ENCODE measurements at places on chromosomes 2 and 18. TPM values are rescaled to one million over a fixed set of nuclear protein-coding genes. Genes with fewer than 3 reads are reported as not detected.

CHRNG gene
- not detected for total RNA-seq

CCDC178 gene
- not detected for total RNA-seq

- H3K36me3 ChIP-seq: no peaks in the 10 kb centered on the region
- H3K27me3 ChIP-seq: peaks cover 44% of the 10 kb centered on the region
- H3K4me1 ChIP-seq: peaks cover under 1% of the 10 kb centered on the region
- no peak overlapping the region for H3K4me3 ChIP-seq
- DNase-seq: no peak
- H3K27ac ChIP-seq: no peak overlapping the region
These were observed 8.1 kb downstream of the EMX1 start for GRCh38 chr2:72925328-72925943.

- no peaks in the 10 kb centered on the region for H3K36me3 ChIP-seq
- H3K4me3 ChIP-seq: no peak overlapping the region
- DNase-seq: no peak
- H3K27ac ChIP-seq: no peak overlapping the region
- H3K4me1 ChIP-seq: no peaks in the 10 kb centered on the region
These were observed 11.2 kb upstream of the SH3RF3 start for GRCh38 chr2:109117780-109118179.

VAMP5 gene
- total RNA-seq: 11.3 TPM

GRCh38 chr2:227214622-227215041, 50.2 kb downstream of the COL4A3 start:
- H3K27me3 ChIP-seq: no peaks in the 10 kb centered on the region
- DNase-seq: no peak

DNA sequence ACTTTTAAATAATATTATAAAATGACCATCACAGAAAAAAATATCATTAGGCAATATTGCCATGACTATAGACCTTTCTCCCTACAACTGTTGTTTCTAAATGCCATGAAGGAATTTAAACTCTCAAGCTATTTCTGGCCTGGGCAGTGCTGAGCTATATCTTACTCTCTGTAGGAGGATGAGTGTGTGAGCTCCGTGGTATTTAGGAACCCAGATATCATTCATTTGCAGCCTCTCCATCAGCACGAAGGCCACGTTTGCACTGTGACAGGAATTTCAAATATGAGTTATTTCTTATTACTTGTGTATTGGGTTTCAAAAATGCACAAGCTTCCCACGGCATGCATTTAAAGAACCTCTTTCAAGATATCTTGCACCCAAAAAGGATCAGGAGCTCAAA, 35.0 kb upstream of the SOX11 start:
- no peaks in the 10 kb centered on the region for H3K4me1 ChIP-seq
- DNase-seq: no peak
- no peaks in the 10 kb centered on the region for H3K27me3 ChIP-seq

DNA sequence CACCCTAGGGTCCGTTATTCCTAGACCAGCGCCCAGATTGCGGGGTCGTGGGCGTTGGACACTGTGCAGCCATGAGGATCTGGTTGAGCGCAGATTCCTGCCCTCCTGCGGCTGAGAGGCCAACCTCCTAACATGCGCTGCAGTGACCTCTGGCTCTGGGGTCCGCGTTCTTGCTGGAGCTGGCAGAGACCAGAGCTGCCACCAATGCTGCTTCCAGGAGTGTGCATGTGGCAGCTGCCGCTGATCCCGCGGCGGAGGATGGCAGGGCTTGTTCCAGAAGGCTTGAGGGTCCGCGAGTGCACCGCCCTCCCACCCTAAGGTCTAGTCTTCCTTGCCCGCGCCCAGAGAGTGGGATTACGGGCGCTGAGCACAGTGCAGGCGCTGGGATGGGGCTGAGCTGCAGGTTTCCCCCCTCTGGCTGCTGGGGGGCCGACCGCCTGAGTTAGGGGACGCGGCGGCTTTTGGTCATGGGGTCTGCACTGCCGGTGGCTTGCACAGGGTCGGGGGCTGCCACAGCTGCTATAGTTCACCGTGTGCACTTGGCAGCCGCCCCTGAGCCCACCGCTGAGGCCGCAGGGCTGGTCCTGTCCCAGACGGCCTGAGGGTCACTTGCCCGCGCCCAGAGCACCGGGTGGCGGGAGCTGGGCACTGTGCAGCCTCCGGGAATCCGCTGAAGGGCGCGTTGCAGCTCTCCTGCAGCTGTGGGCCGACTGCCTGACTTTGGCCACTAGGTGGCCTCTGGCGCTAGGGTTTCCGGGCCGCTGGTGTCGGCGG, 145.9 kb downstream of the CCDC74A start:
- peak; percentile 68 for DNase-seq
- no peaks in the 10 kb centered on the region for H3K36me3 ChIP-seq
- no peaks in the 10 kb centered on the region for H3K27me3 ChIP-seq
- H3K4me1 ChIP-seq: peaks cover 20% of the 10 kb centered on the region

RUFY4 gene
- total RNA-seq: 0.08 TPM

GRCh38 chr2:137696916-137697315, 267.4 kb upstream of the HNMT start:
- no peak overlapping the region for H3K4me3 ChIP-seq
- no peak overlapping the region for H3K27ac ChIP-seq
- H3K36me3 ChIP-seq: no peaks in the 10 kb centered on the region
- DNase-seq: no peak

AAMP gene
- 79.9 TPM for total RNA-seq

GRCh38 chr2:129757915-129758783, 221.3 kb upstream of the RAB6C start:
- DNase-seq: peak; percentile 21
- no peaks in the 10 kb centered on the region for H3K27me3 ChIP-seq
- no peaks in the 10 kb centered on the region for H3K4me1 ChIP-seq
- H3K27ac ChIP-seq: no peak overlapping the region

COBLL1 gene
- total RNA-seq: 114 TPM

DNA sequence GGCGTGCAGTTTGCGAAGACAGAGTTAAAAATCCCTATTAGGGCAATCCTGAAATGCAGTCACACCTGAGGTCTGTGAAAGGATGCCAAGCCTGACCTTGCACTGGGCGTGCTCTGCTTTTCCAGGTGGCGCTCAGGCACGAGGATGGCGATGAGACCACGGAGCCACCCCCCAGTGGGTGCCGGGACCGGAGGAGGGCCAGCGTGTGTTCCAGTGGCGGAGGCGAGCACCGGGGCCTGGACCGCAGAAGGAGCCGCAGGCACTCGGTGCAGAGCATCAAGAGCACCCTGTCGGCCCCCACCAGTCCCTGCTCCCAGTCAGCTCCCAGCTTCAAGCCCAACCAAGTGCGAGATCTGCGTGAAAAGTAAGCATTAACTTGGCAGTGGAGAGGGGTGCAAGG, 203.4 kb downstream of the TPGS2 start:
- H3K36me3 ChIP-seq: no peaks in the 10 kb centered on the region
- H3K4me3 ChIP-seq: no peak overlapping the region
- H3K4me1 ChIP-seq: no peaks in the 10 kb centered on the region
- H3K27ac ChIP-seq: no peak overlapping the region

DNA sequence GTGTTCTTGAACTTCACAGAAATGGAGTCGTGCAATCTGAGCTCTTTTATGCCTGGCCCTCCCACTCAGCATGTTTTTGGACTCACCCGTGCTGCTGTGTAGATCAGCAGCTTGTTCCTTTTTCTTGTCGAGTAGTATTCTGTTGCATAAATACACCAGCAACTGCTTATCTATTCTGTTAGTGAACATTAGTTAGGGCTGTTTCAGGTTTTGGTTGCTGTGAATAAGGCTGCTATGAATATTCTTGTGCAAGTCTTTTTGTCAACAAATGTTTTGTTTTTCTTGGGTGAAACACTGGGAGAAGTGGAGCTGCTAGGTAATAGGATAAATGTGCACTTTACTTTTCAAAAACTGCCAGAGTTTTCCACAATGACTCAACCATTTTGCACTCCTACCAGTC, 15.3 kb upstream of the CIDEA start:
- no peaks in the 10 kb centered on the region for H3K4me1 ChIP-seq
- H3K4me3 ChIP-seq: no peak overlapping the region
- no peaks in the 10 kb centered on the region for H3K36me3 ChIP-seq
- no peak overlapping the region for H3K27ac ChIP-seq

DNA sequence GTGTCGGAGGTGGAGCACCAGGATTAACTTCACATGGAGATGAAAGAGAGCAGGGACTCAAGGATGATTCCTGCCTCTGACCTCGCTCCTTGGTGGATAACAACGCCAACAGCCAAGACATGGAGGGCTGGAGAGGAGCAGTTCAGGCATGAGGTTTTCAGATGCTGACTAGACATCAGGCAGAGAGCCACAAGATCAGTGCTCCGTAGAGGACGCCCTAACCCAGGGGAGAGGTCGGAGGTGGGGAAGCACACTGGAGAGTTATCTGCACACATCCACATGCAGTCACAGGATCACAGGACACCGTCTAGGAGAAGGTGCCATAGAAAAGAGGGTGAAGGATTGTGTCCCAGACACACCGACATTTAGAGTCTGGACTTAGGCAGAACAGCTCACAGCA, 344.3 kb downstream of the EIPR1 start:
- H3K4me3 ChIP-seq: no peak overlapping the region
- H3K36me3 ChIP-seq: no peaks in the 10 kb centered on the region
- no peak for DNase-seq

ELOA2 gene
- total RNA-seq: not detected

DNA sequence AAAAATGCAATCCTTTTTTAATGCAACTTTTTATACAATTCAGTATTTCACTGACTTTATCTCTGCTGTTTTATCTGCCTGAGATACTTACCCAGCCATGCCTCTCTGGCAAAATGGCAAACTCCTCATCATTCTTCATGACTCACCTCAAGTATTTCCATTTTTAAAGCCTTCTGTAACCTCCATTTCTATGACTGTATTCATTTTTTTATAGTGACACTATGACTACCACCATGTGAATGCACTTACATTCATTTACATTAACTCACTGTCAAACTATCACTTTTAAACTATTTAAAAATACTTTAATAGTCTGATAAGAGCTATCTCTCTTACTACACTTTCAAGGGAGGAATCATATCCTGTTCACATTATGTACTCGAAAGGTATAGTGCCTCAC, 99.4 kb upstream of the SCN7A start:
- no peaks in the 10 kb centered on the region for H3K27me3 ChIP-seq
- H3K27ac ChIP-seq: no peak overlapping the region
- DNase-seq: no peak
- H3K36me3 ChIP-seq: no peaks in the 10 kb centered on the region
- H3K4me1 ChIP-seq: no peaks in the 10 kb centered on the region

DNA sequence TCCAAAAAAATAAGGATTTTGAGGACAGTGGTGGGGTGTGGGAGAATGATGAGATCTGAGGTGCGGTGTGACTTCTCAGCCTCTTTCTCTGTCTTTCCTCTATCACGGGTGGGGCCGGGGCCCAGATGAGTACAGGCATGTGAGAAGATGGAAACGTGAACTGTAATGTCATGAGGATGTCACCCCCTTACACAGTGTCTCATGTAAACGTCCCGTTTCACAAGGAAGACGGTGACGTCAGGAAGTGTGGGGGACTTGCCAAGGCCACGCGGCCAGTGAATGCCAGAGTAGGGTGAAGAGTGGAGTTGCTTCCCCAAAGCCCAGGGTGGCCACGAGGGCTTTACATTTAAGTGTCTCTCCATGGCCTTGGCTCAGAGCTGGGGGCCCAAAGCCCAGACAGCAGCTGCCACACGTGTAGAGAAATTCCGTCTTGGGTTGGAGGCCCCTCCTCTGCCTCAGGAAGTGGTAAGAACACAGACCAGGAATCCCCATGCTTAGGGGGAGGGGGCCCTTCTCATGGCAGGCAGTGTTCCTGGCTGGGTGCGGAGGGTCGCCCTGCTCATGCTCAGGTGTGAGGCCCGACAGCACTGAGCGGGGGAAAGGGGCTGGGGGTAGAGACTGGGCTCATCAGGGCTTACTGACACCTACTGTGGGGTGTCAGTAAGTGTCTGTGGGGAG, 80.9 kb upstream of the SMAD7 start:
- H3K36me3 ChIP-seq: no peaks in the 10 kb centered on the region
- H3K27me3 ChIP-seq: no peaks in the 10 kb centered on the region
- DNase-seq: peak; percentile 24
- H3K4me3 ChIP-seq: no peak overlapping the region

- H3K36me3 ChIP-seq: no peaks in the 10 kb centered on the region
- H3K27ac ChIP-seq: no peak overlapping the region
- no peak for DNase-seq
- H3K27me3 ChIP-seq: no peaks in the 10 kb centered on the region
- H3K4me3 ChIP-seq: no peak overlapping the region
- no peaks in the 10 kb centered on the region for H3K4me1 ChIP-seq
These were observed 504.9 kb downstream of the GALR1 start for GRCh38 chr18:77754475-77755044.

LHCGR gene
- not detected for total RNA-seq

DNA sequence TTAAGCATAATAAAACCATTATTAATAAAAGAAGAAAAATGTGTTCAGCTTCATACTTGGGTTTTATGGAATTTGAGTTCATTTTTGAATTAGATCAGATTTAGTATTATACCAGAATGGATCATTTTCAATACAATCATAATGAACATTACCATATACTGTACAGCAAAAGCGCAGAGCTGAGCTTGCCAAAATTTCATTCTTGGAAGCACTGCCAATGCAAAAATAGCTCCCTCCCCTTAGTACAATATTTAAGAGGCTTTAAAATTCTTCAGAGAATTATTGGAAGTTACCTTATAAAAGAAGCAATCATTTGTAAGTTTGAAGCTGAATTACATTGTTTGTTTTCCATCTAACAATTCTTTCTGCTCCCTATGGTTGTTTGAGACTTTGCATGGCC, 938.1 kb upstream of the SLC39A10 start:
- no peak overlapping the region for H3K27ac ChIP-seq
- no peaks in the 10 kb centered on the region for H3K4me1 ChIP-seq
- no peak for DNase-seq
- no peak overlapping the region for H3K4me3 ChIP-seq
- H3K27me3 ChIP-seq: no peaks in the 10 kb centered on the region
- H3K36me3 ChIP-seq: no peaks in the 10 kb centered on the region

GRCh38 chr18:46042571-46043123, 29.4 kb downstream of the PSTPIP2 start:
- no peaks in the 10 kb centered on the region for H3K36me3 ChIP-seq
- no peak overlapping the region for H3K4me3 ChIP-seq
- H3K27me3 ChIP-seq: no peaks in the 10 kb centered on the region
- no peak overlapping the region for H3K27ac ChIP-seq
- no peak for DNase-seq

- H3K27ac ChIP-seq: no peak overlapping the region
- no peak for DNase-seq
- no peak overlapping the region for H3K4me3 ChIP-seq
- H3K4me1 ChIP-seq: no peaks in the 10 kb centered on the region
- H3K27me3 ChIP-seq: no peaks in the 10 kb centered on the region
These were observed 70.0 kb upstream of the ATP5MC3 start for GRCh38 chr2:175251425-175252041.

DLGAP1 gene
- 0.17 TPM for total RNA-seq

DNA sequence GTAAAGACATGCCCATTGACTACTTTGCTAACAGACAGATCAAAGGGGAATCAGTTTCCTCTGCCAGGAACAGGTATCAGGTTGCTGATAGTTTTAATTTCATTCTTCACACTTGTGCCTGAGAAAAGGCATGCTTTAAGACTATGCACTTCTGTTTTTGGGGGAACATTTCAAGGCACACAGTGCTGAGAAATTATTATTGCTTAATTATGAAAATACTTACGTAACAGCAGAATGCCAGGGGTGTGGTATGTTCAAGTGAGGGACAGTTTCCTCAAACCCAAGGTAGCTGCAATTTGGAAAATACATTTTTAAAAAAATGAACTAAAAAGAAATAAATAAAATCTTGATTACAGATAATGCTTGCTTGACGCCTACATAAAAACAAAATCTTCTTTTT, 1746.1 kb upstream of the PIK3C3 start:
- DNase-seq: no peak
- no peaks in the 10 kb centered on the region for H3K27me3 ChIP-seq
- no peaks in the 10 kb centered on the region for H3K4me1 ChIP-seq
- no peak overlapping the region for H3K27ac ChIP-seq
